ENCODE measurements at places on chromosomes 7 and 10.

DNA sequence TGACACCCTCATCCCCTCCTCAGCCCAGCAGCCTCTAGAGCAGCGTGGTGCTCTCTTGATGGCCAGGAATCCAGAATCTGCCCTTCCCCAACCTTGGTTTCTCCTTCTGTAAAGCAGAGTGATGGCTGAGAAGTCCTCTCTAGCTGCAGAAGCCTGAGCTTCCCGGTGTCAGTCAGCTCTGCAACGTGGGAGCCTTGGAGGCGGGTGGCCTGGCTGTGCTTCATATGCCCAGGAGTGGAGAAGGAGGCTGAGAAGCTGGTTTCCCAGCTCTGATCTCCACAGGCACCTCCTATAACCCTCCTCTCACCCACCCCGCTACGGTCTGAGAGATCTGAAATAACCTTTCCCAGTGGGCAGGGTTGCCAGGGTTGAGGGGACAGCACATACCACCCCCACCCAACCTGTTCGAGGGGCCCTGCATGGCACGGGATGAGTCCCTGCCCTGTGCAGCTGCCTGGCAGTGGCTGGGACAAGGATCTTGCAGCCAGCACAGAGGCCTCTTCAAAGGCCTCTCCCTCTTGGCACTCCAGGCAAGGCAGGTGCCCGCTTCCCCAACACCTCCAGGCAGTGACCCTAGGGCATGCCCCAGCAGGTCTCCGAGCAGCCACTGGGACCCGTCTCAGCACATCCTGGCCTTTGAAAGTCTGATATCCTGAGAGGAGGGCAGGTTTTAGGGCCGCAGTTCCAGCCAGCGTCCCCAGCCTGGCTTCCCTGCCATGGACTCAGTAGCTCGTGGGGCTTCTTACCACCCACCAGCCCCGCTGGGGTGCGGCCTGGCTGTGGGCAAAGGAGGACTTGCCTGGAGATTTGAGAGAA, 18.3 kb upstream of the SLC29A3 start:
- DNase-seq, result no peak

DNA sequence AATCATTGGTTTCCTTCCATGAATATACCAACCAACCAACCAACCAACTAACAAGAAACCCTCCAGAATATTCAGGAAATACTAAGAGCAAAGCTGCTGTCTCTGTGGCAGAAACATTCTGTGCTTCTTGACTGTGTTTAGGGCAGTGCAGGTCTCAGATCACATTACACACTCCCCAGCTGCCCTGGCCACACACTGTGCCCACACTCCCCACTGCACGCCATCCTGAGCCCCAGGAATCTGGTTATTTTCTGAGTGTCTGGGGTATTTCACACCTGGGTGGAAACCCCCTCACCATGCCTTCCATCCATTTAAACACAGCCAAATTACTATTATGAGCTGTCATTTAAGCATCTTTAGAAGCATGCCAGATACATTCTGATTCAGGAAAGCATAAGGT, 183.7 kb upstream of the ANK3 start:
- DNase-seq, result no peak

- no peak for DNase-seq
Observed at GRCh38 chr10:51602326-51602725, 97.1 kb downstream of the CSTF2T start.

GRCh38 chr7:23545493-23545892, 13.7 kb upstream of the TRA2A start:
- DNase-seq, result no peak

DNA sequence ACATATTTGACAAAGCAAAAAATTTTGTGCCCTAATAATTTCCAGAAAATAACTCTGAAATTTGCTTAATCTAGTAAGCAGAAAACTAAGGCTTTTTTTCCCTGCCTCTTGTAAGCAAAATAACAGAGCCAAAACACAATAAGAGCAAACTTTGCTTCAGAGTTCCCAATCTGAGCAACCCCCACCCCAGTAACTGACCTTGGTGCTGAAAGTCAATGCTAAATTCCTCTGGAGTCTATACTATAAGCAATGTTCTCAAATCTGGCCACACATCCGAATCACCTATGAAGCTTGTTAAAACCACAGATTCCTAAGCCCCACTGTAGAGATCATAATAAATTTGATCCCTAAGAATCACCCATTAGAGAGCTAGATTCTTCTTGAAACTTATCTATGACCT, 150.5 kb downstream of the ELAPOR2 start:
- no peak for DNase-seq

GRCh38 chr10:75672842-75673241, 241.4 kb downstream of the LRMDA start:
- DNase-seq, result no peak

GRCh38 chr7:151761957-151762356, 115.0 kb downstream of the PRKAG2 start:
- DNase-seq, result no peak

DNA sequence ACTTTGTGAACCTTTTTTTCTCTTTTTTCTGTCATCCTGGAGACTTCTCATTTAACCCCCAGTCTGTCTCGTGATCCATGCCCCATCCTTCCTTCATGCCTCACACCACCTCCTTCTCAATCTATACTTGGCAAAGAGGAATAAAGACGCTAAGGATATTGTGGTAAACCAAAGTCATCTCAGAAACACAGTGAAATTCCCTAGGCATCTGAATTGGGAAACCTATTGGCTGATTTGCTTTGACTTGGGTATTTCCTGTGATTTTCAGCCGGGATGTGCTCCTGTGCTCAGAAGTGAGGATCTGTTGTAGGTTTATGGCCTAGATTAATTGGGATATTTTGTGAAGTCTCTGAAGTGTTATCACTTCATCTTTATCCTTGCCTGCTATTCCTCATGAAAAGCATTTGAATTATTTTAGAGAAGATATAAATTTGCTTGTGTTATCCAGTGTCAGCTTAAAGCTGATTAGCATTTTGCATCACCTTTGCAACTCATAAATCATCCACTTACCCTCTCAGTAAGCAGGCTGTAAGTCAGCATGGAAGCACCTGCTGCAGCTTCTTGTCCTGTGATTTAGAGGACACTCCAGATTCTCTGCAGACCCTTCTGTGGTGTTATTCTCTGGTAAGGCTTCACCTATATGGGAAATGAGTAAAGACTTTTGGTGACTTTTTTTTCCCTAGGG, 138.0 kb downstream of the AUTS2 start:
- DNase-seq, result no peak
